AG08396 (cell line): ENCODE measurements at places on chromosomes 12 and 14.

DNA sequence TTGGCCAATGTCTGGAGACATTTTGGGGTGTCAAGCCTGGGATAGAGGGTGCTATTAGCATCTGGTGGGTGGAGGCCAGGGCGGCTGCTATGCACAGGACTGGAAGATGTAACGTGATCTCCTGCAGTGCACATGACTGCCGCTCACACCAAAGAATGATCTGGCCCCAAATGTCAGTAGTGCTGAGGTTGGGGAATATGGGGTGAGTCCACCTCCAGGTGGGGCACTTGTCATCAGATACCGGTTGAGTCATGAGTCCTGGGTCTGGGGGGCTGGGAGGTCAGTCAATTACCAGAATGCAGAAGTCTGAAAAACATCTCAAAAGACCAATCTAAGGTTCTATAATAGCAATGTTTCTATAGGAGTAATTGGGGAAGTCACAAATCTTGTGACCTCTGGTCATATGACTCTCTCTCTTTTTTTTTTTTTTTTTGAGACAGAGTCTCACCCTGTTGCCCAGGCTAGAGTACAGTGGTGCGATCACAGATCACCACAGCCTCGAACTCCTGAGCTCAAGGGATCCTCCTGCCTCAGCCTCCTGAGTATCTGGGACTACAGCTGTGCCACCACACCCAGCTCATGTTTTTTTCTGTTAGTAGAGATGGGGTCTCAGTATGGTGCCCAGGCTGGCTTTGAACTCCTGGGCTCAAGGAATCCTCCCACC is 6.0 kb upstream of the SDSL start:
- DNase-seq = no peak

DNA sequence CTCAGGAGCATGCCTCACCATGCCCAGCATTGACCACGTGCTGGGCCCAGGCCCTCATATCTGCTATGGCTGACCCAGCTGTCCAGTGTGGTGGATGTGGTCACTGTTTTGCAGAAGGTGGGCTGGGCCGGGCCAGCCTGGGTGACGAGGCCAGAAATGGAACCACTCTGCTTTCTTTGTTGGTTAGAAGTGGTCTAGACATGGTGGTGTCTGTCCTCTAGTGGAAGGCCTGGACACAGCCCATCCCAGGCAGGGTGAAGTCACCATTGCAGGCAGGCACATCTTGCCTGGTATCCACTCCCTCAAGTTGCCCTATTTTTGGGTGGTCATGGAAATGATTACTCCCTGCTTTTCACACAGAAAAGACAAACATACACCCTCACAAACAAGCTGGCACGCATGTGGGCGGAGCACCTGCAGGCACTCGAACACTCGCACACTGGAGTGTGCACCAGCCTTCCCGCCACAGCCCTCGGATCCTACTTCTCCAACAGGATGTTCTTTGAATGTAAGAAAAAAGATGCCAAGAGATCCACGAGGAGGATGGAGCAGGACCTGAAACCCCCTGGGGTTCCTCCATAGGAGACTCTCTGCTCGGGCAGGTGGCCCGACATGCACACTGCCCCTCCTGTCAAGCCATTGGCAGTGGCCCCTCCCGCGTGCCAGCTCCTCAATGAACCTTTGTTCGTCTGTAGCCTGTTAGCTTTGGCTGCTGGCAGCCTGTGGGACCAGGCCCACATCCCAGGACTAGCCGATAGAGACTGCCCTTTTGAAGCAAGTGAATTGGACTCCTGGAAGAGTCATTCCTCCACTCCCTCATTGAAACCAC is 38.4 kb downstream of the MLXIP start:
- peak; percentile 24 for DNase-seq

GRCh38 chr12:90048918-90049317 is 340.3 kb upstream of the ATP2B1 start:
- DNase-seq = no peak

DNA sequence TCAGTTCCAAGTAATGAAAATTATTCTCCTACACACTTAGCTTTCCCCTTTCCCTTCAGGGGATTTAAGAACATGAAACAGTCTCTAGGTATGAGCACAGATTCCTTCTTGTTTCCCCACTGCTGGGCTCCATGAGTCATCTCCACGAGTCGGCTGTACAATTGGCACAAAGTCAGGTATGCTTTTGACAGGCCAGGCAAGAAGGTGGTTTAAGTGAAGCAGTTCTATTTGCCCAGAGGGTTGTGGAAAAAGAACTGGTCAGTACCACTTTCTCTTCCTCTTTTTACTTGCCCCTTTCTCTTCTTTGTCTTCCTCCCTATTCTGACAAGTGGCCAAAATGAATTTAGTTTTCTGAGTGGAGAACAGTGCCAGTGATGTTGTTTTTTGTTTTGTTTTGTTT is 16.3 kb downstream of the DYNC1H1 start:
- DNase-seq = peak; percentile 86

DNA sequence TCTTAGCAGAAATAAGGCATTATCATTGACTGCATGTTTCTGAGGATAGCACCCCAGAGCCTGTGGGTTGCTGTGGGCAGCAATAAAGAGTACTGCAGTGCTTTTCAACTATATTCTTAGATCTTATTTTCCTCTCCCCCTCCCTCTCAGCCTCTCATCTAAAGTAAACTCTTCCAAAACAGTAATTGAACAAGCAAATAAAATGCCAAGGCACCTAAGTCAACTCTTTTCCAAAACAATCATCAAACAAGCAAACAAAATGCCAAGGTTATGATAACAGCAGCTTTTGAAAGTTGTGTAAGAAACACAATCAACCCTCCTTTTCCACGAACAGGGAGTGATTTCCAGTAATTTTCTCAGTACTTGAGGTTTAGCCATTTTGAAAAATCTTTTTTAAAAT is 1542.6 kb downstream of the AACS start:
- no peak for DNase-seq

GRCh38 chr14:74583689-74584434 is 28.2 kb downstream of the LTBP2 start:
- peak; percentile 86 for DNase-seq

DNA sequence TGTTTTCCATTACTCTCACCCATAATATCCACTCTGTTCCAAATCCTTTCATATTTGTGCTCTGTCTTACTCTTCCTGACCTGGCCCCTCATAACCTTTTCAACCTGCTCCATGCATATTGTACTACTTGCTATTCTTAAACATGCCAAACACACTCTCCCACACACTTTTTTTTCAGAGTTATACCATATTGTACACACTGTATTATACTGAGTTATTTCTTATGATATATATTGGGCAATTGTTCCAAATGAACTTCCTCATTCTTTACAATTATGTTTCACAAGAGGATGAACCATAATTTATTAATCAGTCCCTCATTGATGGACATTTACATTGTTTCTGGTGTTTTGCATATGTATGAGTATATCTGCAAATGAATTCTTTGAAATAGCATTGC is 18.5 kb downstream of the ATL1 start:
- DNase-seq = no peak
